Stimulated activated CD4-positive, alpha-beta T cell treated with anti-CD3 and anti-CD28 coated beads, Interleukin-1b, Interleukin-23, amount 100 ng/mL, for 24 hours (primary cell): ENCODE measurements at places on chromosomes 16 and 17.

DNA sequence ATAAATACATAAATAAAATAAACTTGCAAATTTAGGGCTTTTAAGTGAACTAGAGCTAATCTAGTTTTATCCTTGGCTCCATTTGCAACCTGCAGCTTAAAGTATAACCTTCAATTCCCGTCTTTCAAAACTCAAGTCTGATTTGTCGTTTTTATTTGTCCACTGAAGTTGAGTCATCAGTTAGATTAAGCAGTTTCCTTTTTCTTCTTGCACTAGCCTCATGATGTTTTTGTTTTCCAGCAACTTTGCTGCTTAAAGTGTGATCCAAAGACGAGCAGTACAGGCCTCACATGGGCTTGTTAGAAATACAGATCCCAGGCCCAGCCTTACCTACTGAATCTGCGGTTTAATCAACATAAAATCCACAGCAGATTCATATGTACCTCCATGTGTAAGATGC is 13.8 kb downstream of the ARSG start:
- no peak for DNase-seq

- no peak for DNase-seq
These were observed 43.7 kb upstream of the GOSR1 start for GRCh38 chr17:30433514-30433913.

GRCh38 chr17:21394265-21394664 is 18.1 kb downstream of the KCNJ12 start:
- DNase-seq, result no peak

- no peak for DNase-seq
These were observed 22.9 kb downstream of the C1QTNF1 start for GRCh38 chr17:79046916-79047280.

DNA sequence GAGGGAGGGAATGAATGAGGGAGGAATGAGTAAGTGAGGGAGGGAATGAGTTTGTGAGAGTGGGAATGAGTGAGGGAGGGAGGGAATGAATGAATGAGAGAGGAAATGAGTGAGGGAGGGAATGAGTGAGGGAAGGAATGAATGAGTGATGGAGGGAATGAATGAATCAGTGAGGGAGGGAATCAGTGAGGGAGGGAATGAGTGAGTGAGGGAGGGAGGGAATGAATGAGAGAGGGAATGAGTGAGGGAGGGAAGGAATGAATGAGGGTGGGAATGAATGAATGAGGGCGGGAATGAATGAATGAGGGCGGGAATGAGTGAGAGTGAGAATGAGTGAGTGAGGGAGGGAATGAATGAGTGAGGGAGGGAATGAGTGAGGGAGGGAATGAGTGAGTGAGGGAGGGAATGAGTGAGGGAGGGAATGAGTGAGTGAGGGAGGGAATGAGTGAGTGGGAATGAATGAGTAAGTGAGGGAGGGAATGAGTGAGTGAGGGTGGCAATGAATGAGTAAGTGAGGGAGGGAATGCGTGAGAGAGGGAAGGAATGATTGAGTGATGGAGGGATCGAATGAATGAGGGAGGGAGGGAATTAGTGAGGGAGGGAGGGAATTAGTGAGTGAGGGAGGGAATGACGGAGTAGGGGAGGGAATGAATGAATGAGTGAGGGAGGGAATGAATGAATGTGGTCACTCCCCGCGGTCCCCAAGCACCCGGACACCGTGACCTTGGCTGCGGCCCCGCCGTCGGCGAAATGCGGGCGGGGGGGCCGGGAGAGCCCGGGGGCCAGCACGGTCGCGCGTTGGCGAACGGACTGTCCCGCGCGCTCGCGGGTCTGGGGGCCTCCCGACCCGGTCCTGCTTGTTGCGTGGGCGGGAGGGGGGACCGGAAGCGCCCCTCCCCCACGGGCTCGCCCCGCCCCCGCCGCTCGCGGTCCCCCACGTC is 1.1 kb upstream of the UBE2I start:
- DNase-seq, result no peak

DNA sequence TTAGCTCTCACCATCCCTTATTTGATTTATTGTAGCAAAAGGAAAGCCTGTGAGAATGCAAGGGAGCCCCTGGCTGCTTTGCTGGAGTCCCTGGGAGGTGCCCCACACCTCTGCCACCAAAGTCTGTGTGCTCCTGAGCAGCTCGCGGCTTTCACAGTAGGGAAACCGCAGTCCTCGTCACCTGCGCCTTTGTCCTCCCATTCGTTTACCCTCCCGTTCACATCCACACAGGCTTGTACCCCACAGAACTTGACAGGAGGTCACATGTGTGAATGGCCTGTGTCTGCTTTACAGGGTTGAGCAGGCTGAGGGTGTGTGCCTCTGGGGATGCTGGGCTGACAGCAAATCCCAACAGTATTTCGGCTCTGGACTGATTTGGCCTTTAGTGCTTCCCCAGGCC is 152.5 kb downstream of the LGALS9B start:
- DNase-seq, result no peak

DNA sequence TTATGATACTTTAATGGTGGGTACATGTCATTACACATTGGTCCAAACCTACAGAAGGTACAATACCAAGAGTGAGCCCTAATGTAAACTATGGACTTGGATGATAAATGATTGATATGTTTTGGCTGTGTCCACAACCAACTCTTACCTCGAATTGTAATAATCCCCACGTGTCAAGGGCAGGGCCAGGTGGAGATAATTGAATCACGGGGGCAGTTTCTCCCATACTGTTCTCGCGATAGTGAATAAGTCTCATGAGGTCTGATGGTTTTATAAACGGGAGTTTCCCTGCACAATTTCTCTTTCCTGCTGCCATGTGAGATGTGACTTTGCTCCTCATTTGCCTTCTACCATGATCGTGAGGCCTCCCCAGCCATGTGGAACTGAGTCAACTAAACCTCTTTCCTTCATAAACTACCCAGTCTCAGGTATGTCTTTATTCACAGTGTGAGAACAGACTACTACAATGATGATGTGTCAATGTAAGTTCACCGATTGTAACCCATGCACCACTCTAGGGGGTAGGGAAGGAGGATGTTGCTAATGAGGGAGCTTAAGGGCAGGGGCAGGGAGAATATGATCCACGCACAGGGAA is 7.0 kb upstream of the METTL22 start:
- DNase-seq, result no peak

DNA sequence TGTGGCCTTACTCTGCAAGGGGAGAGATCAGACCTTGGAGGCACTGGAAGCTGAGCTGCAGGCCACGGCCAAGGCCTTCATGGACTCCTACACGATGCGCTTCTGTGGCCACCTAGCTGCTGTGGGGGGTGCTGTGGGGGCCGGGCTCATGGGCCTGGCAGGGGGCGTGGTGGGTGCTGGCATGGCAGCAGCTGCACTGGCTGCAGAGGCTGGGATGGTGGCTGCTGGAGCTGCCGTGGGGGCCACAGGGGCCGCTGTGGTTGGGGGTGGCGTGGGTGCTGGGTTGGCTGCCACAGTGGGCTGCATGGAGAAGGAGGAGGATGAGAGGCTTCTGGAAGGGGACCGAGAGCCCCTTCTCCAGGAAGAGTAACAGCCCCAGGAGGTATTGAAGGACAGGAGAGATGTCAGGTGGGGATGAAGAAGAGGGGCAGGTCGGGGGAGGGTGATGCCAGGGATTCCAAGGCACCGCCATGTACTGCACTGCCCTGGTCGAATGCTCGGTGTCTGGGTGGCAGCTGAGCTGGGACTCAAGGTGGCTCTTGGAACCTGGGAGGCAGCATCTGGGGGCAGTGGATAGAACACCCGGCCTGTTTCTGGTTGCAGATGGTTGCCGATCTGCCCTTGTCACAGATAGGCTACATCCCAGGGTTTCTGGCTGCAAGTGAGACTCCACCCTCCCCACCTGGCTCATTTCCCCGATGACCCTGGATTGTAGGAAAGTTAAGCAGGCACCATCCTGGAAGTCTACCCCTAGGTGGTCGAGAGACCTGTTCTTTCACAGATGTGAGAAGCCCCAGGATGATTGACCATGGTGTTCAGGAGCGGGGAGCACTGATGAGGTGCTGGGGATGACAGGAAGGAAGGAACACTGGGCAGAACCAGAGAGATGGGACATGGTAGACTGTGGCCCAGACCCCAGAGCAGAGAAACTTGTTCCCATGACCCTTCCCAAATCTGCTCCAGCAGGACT is 5.1 kb downstream of the RNF112 start:
- DNase-seq, result no peak

DNA sequence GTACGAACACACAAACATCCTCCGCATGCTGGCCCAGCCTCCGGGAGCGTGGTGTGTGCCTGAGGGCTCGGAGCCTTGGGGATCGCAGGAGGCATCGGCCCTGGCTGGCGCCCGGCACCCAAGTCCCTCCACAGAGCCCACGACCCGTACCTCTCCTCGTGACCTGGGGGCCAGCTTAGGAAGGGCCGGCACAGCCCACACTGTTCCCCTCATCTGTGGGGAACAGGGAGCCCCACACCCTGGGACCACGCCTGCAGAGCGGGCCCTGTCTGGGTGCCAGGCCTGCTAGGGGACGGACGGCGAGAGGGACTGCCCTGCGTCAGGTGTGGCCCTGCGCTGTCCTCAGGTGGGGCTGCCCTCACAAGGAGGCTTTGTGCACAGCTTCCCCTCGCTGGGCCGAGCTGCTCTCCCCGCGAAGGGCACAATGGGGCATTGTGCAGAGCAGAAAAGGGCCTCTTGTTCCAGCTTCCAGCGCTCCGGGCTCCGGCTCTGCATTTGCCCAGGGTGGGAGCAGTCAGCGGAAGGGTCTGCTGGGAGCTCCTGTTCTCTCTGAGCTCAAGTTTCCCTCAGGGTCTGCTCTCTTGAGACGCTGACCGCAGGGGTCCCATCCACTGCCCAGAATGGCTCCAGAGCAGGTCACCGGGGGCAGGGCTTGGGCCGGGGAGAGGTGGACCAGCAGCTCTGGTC is 1.7 kb upstream of the LMF1 start:
- DNase-seq, result no peak

- no peak for DNase-seq
These were observed 23.3 kb upstream of the ENGASE start for GRCh38 chr17:79051306-79051705.

DNA sequence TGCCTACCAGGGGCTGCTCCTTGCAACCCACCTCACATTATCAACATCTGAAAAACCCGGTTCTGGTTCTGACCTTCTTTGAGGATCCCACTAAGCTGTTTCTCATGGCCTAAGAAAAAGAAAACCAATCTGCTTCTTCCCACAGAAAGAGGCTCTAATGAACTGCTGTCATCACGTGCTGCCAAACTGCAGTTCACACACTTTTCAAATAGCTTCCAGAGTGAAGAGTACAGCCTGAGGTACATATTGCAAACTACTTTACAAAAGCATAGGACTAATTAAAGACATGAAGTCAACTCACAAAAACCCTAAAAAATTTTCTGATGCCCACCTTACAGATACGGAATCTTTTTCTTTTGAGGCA is 36.7 kb downstream of the SMG6 start:
- no peak for DNase-seq

DNA sequence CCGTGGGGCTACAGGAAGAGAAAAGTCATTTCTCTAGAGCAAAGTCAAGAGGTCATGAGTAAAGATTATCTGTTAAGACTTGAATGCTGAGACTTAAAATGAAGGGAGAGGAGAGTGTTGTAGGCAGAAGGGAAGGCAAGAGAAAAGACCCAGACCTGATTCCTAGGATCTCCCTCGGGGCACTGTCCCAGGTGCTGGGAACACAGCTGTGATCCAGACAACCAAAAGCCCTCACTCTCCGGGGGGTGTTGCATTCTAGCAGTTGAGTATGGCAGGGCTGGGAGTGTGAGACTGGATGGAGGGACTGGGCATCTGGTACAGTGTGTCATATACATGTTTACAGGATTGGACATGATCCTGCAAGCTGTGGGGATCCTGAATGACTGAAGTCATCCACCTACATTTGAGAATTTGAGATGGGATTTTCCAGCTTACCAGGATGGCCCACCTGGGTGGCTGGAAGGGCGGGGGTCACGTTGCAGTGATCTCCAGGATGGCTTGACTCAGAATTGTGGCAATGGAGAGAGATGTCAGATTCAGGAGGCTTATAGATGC is 29.1 kb downstream of the ARSG start:
- no peak for DNase-seq

DNA sequence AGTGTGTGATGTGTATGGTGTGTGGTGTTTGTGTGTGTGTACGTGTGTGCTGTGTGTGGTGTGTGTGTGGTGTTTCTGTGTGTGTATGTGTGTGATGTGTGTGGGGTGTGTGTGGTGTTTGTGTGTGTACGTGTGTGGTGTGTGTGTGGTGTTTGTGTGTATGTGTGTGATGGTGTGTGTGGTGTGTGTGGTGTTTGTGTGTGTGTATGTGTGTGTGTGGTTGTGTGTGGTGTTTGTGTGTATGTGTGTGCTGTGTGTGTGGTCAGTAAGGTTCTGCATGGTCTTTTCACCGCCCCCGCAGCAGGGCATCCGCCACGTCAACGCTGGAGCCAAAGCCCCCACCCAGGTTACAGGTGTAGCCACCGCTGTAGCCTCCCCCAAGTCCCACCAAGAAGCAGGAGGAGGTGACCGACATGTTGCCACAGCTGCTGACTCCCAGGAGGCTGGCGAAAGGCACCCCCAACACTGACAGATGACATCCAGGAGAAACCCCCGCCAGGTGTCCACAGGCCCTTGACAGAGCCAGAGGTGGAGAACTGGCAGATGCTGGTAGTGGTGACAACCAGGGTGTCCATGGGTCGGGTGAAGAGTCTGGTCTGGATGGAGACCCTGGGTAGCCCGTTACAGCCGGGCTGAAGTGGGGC is 9.3 kb upstream of the KRT17 start:
- DNase-seq, result no peak

- no peak for DNase-seq
These were observed 14.2 kb downstream of the CTU2 start for GRCh38 chr16:88720396-88720970.

GRCh38 chr17:72430611-72431432 is 310.0 kb downstream of the SOX9 start:
- no peak for DNase-seq

DNA sequence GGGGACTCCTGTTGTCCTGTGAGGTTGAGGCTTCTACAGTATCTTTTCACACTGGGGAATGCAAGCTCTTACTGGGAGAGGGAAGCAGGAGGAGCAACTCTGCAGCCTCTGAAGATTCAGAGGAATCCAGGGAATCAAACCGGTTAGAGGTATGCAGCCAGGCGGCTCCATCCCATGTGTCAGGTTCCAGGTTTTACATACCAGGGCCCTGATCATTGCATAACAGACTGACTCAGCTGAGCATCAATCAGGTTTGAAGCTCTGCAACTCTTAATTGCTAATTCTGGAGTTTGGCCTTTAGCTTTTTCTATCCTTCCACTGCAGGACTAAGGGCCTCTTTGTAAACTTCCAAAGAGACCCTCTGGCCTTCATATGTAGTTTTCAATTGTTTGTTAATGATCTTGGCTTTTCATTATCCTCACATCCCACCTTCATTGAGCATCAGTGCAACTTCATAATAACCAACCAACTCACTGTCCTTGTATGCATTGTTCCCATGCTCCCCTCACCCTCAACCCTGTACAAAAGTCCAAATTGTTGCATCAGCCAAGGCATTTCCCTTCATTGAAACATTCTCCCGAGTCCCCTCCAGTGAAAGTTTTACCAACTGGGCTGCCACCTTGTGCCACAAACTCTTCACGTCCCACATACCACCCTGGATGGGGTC is 59.7 kb upstream of the DHX40 start:
- no peak for DNase-seq

- DNase-seq, result no peak
These were observed 15.9 kb downstream of the CYB561 start for GRCh38 chr17:63430223-63430622.
